ENCODE measurements at places on chromosomes 7 and 10.

DNA sequence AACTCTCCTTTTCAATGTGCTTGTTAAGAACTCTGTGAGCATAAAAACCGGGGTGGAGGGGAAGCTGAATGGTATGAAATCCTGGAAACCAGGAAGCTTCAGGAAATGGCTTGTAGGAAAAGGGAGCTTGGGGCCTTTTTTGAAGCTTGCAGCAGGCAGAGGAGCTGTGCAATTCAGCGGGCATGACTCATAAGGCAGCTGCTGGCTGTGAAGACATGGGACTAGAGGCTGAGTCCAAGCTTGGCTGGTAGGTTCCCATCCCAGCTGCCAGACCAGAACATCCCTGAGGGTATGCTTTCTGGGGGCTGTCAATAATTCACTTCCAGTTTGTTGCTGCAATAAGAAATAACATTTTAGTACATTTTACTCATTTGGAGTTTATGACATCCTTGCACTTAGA is 36.8 kb upstream of the CDC14C start:
- DNase-seq, result no peak

GRCh38 chr10:101570428-101571270 is 17.4 kb downstream of the POLL start:
- no peak for DNase-seq

DNA sequence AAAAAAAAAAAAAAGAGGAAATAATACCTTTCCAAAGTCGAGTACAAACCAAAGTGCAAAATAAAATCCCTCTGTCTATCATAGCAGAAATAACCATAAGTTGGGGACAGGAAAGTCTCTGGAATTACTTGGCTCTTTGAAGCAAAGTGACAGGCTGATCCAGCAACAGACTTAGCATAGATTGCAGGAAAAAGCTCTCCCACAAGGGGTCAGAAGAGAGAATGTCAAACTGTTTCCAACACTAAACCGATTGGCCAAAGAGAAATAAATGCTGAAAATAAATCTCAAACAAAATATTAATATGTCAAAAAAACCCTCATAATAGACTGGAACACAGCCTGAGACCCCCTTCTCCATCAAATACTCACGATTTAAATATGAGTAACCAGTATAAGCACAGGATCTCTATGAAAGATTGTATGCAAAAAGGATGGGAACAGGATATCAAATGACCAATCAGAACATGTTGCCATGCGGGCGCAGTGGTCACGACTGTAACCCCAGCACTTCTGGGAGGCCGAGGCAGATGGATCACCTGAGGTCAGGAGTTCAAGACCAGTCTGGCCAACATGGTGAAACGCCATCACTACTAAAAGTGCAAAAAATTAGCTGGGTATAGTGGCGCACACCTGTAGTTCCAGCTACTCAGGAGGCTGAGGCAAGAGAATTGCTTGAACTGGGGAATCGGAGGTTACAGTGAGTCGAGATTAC is 1000.7 kb upstream of the LRRN3 start:
- peak; percentile 54 for DNase-seq

GRCh38 chr10:2282202-2282601 is 544.9 kb upstream of the ADARB2 start:
- no peak for DNase-seq

- DNase-seq, result peak; percentile 94
Measured at GRCh38 chr7:27122077-27122910, 8.3 kb downstream of the HOXA4 start.

GRCh38 chr10:11125004-11125403 is 107.3 kb downstream of the CELF2 start:
- no peak for DNase-seq

Data from ACHN (cell line).